ENCODE measurements at places on chromosomes 4 and X.

DNA sequence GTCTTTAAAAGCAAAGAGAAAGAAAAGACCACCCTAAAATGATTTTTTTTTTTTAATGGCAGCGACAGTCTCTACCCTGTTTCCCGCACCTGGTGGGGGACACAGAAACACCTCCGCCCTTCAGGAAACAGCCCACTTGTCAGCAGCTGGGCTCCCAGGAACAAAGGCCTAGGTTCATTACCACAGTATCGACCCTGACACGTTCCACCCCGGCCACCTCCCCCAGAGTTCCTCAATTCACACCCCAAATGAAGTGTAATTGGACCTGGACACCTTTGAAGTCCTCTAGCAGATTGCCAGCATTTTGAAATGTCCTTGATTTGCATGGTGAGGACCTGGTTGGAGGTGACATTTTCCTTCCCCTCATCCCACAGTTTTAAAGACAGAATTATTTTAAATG lies 175.0 kb upstream of the BCOR start:
- DNase-seq: no peak

DNA sequence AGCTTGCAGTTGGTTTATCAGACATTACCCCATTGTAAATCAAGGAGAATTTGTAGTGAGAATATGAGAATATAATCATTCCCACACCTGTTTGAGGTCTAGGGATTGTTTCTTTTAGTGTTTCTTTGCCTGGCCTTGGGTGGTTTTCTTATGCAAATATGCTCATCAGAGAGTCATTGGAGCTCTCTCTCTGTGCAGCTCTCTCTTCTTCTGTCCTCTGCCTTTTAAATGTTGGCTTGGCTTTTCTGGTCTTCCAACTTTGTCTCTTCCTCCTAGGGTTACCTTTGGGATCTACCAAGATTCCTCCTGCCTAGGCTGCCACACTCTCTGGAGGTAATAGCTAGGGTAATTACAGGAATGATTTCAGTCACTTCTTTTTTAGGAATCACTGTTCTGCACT lies 102.3 kb upstream of the ARSJ start:
- DNase-seq: no peak

GRCh38 chr4:182179105-182179504 lies 64.1 kb upstream of the TENM3 start:
- no peak for DNase-seq

DNA sequence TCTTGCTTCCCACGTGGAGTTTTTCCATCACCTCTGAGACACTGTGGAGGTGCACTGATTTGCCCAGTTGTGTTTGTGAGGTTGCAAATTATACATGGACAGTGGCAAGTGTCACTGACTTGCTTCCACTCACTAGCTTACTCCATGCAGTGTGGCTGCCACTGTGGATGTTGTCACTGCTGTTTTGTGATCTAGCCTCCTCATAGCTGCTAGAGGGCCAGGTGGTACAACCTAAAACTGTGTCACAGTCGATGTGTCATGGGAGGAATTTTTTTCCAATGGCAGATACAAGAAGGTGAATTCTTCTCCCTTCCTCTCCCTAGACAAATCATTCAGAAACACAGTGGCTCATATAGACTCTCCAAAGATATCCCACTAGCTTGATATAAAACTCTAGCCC lies 37.5 kb upstream of the TMPRSS11F start:
- DNase-seq: no peak

DNA sequence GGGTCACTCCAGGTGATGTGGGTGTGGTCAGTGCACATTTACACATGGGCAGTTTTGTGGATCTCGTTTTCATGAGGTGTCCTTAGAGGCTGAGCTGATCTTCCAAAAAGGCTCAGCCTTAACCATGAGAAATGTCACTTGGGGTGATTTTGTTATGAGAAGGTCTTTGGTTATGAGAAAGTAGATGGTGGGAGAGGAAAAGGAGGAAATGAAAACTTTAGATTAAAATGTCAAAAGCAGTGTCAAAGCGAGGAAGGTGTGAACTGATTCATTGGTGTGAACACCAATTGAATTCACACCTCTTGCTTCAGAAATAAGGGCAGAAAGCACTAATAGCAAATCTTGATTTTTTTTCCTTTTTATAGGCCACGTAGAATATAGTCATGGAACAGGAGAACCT lies 100.2 kb upstream of the ANXA3 start:
- DNase-seq: no peak

- peak; percentile 75 for DNase-seq
Observed at GRCh38 chr4:83582289-83582785, 46.4 kb downstream of the GPAT3 start.

- DNase-seq: no peak
Observed at GRCh38 chr4:172134521-172134920, 321.3 kb downstream of the GALNTL6 start.

DNA sequence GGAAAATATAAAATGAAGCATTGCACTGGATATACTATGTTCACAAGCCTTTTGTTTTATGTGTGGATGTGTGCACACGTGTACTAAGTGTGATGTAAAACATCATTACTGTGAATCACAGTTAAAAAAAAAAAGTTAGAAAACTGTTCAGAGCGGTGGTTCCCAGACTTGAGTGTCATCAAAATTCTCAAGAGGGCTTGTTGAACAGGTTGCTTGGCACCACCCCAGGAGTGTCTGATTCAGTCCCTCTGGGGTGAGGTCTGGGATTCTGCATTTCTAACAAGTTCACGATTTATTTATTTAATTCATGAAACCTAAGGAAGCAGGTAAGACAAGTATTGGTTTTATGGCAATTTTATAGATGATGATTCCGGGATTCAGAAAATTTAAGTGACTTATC lies 1.8 kb downstream of the CENPU start:
- peak; percentile 36 for DNase-seq

- DNase-seq: no peak
Observed at GRCh38 chrX:15719324-15719968, 18.6 kb upstream of the CA5B start.

DNA sequence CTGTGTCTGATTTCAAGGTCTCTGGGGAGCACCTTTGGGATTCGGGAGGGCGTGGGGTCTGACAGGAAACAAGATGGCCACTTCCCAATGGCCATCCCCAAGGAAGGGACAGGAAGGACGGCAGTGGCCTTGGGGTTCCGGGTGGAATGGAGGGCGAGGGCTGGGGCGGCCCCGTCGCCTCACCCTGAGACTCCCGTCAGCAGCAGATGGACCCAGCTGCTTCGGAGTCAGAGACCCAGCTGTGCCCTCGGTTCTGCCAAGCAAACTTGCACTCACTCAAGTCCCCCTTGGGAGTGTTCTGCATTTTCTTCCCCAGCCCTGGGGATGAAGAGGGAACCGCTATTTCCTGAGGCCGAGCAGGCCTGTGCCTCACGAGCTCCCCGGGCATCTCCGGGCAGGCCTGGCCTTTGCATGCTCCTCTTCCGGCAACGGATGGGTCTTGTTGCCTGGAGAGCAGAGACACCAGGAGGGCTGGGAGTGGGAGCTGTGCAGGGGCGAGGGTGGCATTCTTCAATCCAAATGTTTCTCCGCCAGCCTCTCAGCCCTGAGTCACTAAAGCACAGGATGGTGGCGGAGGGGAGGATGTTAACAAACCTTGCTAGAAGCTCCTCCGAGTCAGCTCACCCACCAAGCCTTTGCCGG lies 6.8 kb upstream of the DUSP9 start:
- DNase-seq: no peak

DNA sequence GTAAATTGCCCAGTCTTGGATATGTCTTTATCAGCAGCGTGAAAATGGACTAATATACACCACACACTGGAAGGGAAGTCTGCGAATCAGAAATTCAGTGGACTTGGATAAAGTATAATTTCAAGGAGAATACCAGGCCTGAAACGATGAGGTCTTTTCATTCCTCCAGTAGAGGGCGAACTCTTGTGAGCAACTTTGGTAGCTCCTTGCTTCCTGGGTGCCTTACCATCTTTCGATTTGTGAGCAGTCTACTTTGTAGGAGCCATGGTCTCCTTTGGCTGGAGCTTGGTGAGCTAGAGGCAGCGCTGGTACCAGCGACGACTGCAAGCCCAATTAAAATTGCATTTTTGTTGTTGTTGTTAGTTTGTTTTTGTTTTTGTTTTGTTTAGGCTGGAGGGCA lies 791.9 kb downstream of the FAT4 start:
- no peak for DNase-seq

- DNase-seq: no peak
Observed at GRCh38 chr4:94378047-94378446, 35.4 kb upstream of the HPGDS start.

DNA sequence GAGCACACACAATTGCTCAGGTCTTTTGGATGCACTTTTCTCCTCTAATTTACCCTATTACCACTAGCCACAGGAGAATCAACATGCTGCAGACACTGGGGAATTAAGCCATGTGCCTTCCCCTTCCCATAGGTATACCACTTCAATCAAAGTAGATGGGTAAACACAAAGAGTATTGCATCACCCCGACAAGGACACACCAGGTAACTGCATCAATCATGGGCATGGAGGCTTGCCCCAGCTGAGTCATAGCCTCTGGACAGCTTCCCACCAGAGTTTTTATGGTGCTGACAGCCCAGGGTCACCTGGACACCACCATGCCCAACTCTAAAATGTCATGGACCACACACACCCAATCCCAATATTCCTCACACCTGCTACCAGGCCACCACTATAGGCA lies 197.2 kb upstream of the AR start:
- no peak for DNase-seq

DNA sequence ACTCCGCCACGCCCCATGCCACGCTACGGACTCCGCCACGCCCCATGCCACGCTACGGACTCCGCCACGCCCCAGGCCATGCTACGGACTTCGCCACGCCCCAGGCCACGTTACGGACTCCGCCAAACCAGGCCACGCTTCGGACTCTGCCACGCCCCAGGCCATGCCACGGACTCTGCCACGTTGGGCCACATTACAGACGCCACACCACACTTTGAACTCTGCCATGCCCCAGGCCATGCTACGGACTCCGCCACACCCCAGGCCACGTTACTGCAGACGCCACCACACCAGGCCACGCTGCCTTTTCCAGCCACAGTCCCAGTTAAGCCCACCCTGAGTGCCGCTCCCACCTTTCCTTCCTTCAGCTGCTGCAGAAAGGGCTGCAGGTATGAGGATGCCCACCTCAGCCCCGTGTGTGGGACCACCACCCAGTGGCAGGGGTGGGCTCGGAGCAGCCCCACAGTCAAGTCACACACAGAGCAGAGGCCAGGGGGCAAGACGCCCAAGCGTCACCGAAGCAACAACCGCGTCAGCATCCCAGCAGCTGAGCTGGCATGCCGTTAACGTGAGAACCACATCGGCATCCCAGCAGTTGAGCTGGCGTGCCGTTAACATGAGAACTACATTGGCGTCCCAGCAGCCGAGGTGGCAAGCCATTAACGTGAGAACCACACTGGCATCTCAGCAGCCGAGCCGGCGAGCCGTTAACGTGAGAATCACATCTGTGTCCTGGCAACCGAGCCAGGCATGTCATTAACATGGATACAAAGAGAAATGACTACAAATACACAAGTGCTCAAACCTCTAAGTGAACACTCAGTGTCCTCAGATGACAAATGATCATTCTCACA lies 26.4 kb downstream of the GAK start:
- no peak for DNase-seq

DNA sequence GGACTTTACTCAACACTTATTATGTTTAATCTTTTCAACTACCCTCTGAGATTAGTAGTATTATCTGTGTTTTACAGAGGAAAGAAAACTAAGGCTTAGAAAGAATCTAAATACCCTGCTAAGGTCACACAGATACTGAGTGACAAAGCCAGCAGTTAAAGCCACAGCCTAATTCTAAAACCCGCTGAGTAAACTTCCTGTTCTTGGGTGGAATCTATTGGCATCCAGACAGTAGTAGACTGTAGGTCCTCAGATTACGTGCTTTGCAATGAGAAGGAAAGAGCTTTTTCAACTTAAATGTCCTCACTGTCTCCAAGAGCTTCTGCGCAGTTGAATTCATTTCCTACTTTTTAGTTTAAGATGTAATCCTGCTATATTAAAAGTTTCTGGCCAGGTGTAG lies 126.0 kb downstream of the TENM3 start:
- DNase-seq: no peak

DNA sequence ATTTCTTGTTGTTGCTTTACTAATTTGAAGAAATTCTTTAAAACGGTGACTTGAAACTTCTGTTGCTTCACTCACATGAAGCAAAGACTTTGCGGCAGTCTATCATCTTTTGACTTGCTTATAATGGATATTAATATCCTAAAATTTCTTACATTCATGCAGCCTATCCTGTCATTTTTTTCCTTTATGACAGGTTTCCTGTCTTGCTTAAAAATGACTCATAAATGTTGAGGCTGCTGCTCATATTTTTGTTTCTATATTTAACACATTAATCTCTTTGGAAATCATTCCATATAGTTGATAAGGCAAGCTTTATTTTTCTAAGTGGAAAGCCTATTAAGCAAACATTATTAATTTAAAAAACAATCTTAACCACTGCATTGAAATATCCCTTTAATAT lies 176.6 kb upstream of the GALNTL6 start:
- no peak for DNase-seq

DNA sequence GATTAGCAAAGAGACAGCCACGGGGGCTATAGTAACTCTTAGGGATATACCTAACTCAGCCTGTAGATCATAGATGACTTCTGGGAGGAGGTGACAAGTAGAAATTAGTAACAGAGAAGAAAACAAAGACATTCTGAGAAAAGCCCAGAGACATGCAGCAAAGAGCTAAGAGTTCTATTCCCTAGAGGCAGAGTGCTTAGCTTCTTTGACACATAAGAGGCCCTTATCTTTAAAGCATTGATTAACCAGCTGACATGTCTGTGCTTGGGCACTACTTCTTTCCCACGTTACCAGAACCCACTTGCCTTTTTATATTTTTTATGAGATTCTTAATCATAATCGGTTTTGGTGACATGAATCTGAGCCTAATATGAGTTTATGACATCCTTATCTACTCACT lies 179.5 kb downstream of the GABRB1 start:
- no peak for DNase-seq

DNA sequence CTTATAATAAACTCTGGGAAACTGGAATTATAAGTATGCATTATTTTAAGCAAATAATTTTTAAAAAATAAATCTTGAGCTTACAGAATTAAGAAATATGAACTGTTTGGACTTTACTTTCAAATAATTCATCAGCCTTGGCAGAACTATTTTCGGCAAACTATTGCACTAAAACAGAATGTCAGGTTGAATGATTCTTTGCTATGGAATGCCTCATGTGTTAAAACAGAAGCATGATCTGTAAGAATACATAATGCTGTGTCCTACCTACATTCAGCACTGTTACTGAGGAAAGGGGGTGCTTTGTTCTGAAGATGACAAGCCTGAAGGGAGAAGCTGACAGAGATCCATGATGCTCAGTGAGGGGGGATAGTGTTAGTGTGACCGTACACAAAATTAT lies 55.6 kb upstream of the EXOC1L start:
- DNase-seq: no peak

DNA sequence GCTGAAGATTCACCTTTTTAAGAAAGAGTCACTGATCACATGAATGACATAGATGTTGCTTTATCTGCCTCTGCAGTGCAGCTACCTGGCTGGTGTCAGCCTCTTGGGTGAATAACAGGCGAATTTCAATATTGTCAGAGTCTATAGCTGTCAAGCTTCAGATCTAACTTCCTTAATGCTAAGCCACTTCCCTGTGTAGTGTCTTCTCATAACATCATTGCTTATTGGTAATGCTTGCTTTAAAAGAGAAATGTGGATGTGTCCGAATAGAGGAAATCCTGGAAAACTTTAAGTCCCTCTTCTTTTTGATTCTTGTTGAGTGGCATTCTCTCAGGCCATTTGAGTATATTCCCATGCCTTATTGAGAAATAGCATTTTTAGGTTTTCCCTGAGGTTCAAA lies 7.3 kb upstream of the IGFBP7 start:
- no peak for DNase-seq

GRCh38 chrX:99795495-99795894 lies 614.6 kb downstream of the PCDH19 start:
- no peak for DNase-seq

GRCh38 chr4:81827577-81828202 lies 356.0 kb upstream of the RASGEF1B start:
- no peak for DNase-seq

Measured in DMS79 (cell line).